Stimulated activated CD4-positive, alpha-beta T cell treated with anti-CD3 and anti-CD28 coated beads, Interleukin-2, amount 100 ng/mL, for 48 hours (primary cell): ENCODE measurements at places on chromosomes 2 and 18.

- peak; percentile 45 for DNase-seq
These were observed 24.9 kb upstream of the YWHAQ start for GRCh38 chr2:9655441-9656269.

GRCh38 chr2:207243601-207244000 is 77.9 kb upstream of the KLF7 start:
- DNase-seq = no peak

- DNase-seq = no peak
These were observed 109.8 kb downstream of the AGAP1 start for GRCh38 chr2:235603659-235604058.

GRCh38 chr2:171515672-171516298 is 6.5 kb upstream of the CYBRD1 start:
- DNase-seq = no peak

- DNase-seq = no peak
These were observed 500.9 kb downstream of the TNS1 start for GRCh38 chr2:217501887-217502286.

DNA sequence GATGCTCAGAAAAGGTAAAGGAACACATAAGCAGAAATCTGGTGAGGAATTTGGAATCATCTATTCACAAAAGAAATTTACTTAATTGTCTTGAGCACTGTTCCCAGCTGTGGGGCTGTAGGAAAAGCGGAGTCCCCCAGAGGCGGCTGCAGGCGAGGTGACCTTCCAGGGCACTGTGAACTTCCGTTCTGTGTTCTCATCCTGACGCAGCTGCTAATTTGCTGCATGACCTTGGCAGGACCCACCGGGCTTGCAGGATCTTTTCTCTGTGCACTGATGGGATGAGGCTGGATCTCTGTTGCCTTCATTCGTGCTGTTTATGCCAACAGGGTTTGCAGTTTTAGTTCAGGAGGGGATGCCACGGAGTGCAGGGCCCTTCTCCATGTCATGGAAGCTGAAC is 301.9 kb upstream of the MYT1L start:
- DNase-seq = no peak

GRCh38 chr2:212949786-212950185 is 201.6 kb downstream of the IKZF2 start:
- no peak for DNase-seq

DNA sequence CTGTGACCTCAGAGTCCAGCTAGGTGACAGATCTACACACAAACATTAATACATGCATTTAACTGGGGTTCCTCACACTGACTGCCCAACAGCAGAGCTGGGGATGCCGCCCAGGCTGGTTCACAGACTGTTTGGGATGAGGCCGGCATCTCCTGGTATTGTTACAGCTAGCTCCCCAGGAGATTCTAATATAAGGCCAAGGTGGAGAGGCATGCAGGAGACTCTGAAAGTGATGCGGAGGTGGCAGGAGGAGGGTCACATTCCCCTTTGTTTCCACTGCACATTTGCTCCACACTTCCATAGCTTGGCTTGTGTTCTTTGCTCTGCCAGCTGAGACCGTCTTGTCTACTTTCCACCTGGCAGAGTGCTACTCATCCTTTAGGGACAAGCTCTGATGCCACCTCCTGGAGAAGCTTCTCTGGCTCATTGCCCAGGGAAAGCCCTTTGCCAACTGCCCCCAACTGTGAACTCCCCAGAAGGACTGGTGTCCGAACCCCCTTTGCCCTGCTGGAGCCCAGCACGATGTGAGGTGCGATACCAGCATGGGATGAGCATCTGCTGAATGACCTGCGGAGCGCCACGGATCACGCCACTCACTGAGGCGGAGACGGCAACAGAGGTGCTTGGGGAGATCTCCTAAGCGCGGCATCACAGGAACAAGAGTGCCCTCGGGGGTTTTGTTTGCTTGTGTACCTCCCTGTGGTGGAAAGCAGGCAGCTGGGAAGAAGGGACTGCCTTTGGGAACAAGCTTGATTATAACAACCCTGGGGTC is 88.8 kb downstream of the UXS1 start:
- DNase-seq = no peak
